Panc1 (cell line): ENCODE measurements at places on chromosomes 7 and 10.

- DNase-seq, result no peak
Observed at GRCh38 chr10:74906611-74907198, 80.3 kb downstream of the KAT6B start.

GRCh38 chr7:140155428-140155827 is 21.4 kb downstream of the KDM7A start:
- DNase-seq, result no peak

- DNase-seq, result no peak
Observed at GRCh38 chr7:71486414-71486813, 354.5 kb downstream of the GALNT17 start.

- no peak for DNase-seq
Observed at GRCh38 chr10:125201108-125201524, 40.8 kb upstream of the CTBP2 start.

DNA sequence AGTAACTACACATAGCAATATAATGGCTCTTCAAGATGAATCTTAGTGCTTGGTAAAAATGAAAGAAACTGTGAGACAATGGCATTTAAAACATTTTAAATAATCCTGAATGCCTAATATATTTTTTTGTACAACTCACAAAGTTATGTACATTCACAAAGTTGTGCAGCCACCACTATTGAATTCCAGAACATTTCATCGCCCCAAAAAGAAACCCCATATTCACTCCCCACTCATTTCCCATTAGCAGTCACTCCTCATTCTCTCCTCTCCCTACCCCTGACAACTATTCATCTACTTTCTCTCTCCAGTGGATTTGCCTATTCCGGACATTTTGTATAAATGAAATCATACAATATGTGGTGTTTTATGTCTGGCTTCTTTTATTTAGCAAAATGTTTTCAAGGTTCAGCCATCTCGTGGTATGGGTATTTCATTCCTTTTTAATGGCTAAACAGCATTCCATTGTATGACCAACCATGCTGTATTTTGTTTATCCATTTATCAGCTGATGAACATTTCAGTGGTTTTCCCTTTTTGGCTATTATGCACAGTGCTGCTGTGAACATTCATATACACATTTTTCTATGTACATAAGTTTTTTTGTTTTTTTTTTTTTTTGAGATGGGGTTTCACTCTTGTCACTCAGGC is 34.7 kb downstream of the ENTPD7 start:
- no peak for DNase-seq
